ENCODE measurements at places on chromosomes 7 and 10.
A peak's percentile ranks its signal among the peaks of the same experiment; 100 is the strongest.

DNA sequence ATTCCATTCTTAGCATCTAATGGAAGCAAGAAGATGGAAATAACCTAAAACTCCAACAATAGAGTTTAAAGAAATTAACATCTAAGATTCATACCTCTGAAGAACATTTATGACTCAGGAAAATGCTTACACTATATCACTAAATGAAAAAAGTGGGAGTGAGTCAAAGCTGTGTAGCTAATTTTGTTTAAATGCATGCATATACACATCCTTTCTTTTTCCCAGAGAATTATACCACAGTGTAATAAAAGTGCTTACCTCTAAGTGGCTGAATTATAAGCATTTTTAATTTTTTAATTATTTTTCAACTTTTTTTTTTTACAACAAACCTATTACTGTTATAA lies 44.3 kb downstream of the CCDC71L start:
- no peak for DNase-seq

GRCh38 chr10:36507715-36508114 lies 617.7 kb upstream of the ANKRD30A start:
- DNase-seq, result no peak

GRCh38 chr7:21101541-21101940 lies 314.9 kb upstream of the SP8 start:
- DNase-seq, result no peak

DNA sequence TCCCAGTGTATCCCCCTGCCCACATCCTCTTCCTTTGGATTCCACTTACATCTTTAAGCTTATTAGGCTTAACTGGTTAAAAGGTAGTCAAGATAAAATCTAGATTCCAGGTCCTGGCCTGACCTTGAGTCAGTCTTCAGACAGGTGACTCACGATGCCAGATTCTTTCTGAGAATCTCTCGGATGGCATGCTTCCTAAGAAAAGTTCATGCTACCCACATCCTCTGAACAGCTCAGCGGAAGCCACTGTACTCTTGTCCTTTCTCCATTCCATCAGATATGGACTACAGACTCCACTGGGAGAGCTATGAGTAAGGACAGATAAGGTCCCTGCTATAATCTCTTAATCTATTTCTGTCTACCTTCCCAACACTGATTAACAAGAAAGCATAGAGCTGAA lies 43.4 kb downstream of the DNMBP start:
- DNase-seq, result no peak

DNA sequence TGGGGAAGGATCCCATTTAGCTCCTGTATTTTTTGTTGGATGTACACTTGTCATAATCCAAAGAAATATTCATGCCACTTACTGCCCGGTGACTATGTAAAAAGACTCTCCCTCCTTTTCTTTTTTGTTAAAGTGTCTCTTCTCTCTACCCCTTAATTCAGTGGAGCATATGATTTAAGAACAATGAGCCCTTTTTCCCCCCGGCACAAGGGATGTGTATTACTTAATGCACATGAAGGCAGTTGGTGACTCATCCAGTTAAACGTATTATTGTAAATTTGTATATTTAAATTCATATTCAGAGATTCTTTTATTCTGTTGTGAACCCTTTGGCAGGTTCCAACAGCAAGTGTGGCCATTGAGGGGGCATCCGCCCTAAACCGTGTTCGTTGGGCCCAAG lies 241.9 kb downstream of the SLC25A13 start:
- DNase-seq, result no peak

DNA sequence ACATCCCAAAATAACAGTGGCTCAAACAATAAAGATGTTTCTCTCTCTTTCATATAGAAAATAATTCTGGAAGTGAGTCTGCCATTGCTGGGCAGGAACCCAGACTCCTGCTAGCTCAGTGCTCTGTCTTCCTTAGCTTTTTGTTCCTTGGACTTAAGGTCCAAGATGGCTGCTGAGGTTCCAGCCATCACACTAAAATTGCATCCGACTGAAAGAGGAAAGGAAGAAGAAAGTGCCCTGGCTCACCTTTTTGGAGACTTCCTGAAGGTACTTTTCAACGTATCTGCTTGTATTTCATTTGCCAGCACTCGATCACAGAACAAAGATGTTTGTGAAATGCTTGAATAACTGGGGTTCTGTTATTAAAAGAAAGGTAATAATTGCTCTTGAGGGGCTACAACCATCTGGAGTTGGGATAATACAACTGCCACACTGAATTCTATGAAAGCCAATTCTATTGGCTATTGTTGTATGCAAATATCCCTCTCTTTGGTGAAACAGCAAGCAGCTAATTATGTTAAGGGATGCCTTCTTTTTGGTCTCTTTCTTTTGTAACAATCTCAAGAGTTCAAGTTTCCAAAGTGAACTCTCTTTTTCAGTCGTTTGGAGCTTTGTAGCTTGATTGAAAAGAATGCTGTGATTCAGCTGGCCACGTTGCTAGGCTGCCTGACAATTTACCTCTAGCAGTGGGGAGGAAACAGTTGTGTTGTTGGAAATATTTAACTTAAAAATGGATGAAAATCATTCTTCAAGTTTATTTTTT lies 83.9 kb downstream of the BAMBI start:
- peak; percentile 25 for DNase-seq

- no peak for DNase-seq
These were observed 189.6 kb downstream of the GRID1 start for GRCh38 chr10:86176850-86177536.

DNA sequence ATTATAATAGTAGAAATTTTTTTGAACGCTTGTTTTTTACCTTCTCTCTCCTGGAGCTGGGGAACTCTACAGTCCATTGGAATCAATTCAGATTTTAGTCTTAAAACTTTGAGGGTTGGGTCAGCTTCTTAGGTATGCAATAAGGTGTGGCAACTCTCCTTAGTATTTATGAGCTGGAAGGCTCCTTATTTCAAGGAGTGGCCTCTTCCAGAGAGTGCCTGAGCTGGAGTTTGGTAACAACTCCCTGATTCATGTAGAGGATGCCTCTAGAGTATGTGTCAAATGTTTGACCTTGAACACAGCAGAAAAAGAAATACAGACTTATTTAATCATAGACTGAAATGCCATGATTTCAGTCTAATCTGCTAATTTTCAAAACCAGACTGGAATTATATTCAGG lies 11.1 kb downstream of the CDK14 start:
- no peak for DNase-seq

DNA sequence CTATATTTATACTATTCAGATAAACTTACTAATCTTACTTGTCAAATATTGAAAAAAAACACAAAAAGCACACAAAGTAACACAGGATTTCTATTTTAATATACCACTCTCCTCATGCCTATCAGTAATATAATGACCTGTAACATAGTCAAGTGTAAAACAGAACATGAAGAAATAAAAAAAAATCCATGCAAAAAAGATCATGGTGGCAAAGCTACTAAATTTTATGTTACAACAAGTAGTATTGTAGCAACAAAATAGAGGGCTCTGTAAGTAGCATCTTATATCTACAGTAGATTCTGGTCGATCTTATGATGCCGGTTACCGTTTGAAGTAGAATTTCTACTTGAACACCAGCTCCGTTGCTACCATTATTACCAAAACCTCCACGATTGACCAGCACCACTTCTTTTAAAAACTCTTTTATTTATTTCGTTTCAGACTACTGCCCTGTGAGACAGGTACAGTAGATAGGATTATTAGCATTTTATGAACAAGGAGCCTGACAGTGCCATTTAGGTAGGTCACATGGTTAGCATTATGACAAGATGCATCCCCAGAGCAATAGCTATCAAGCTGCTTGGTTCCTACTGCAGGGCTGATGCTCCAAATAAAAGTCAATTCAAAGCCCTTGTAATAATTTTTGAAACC lies 2.1 kb downstream of the CPED1 start:
- no peak for DNase-seq

- DNase-seq, result no peak
These were observed 223.8 kb downstream of the DYNC1I1 start for GRCh38 chr7:95996174-95996573.

DNA sequence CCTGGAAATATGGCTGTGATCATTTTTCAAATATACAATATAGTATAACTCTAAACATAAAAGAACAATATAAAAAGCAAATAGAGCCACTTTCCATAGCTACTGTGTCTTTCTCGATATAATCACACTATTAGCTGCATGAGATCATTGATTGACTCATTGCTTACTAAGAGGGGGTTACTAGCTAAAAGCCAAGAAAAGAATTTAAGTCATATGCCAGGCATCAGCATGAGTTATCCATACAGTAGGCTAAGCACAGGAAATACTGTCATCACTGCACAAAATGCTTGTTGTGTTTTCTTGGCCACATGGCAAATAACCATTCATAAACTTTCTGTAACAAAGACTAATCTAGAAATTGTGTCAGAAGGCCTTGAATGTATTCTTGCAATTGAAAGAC lies 18.8 kb upstream of the ABCB5 start:
- no peak for DNase-seq

DNA sequence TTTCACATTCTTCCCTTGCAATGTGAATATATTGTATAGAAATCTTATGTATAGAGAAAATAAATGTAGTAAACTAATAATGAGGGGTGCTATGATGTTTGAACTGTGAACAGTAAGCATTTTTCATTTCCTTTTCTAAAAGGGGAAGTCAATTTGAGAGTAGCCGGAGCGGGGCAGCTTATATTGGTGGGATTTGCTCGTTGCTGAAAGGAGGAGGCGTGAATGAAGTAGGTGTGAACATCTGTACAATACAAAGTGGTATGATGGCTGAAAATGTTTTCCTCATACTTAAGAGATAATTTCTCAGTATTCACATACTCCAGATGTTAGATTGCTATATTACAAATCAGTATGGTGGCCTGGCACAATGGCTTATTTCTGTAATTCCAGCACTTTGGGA lies 87.1 kb downstream of the SRI start:
- no peak for DNase-seq

GRCh38 chr10:77789016-77789415 lies 137.5 kb downstream of the DLG5 start:
- no peak for DNase-seq

DNA sequence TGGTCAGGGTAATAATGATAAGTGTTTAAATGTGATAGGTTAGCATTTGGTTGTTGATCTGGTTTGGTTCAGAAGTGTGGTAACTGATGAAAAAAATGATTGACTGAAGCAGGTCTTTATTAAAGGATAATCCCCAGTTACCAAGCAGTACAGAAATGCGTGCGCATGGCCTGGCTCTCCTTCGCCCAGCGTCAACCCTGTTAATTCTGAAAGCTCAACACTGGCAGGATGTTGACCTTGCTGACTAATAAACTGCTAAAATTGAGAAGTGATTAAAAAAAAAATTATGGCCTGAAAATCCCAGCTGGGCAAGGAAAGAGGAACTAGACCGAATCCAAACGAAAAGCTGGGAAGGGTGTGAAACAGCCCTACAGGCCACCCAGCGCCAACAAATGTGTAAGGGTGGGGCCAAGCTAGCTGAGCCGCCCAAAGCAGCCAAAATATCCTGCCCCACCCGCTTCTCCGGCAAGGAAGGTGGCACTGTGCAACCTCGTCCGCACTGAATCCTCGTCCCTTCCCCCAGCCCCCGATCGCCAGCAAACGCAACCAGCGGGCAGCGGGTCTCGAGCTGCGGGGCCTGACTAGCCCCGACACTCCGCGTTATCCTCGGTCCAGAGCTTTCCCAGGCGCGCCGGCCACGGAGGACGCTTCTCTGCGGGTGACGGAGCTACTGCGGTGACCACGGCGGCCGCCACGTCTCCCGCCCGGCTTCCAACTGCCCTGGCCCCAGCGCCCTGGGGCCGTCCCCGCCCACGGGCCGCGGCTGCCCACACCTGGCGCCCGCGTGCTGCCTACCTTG lies 561 bp downstream of the SHTN1 start:
- DNase-seq, result peak; percentile 74

GRCh38 chr10:73894245-73894971 lies 16.5 kb upstream of the PLAU start:
- no peak for DNase-seq

GRCh38 chr10:4352414-4352961 lies 473.5 kb upstream of the AKR1E2 start:
- no peak for DNase-seq

DNA sequence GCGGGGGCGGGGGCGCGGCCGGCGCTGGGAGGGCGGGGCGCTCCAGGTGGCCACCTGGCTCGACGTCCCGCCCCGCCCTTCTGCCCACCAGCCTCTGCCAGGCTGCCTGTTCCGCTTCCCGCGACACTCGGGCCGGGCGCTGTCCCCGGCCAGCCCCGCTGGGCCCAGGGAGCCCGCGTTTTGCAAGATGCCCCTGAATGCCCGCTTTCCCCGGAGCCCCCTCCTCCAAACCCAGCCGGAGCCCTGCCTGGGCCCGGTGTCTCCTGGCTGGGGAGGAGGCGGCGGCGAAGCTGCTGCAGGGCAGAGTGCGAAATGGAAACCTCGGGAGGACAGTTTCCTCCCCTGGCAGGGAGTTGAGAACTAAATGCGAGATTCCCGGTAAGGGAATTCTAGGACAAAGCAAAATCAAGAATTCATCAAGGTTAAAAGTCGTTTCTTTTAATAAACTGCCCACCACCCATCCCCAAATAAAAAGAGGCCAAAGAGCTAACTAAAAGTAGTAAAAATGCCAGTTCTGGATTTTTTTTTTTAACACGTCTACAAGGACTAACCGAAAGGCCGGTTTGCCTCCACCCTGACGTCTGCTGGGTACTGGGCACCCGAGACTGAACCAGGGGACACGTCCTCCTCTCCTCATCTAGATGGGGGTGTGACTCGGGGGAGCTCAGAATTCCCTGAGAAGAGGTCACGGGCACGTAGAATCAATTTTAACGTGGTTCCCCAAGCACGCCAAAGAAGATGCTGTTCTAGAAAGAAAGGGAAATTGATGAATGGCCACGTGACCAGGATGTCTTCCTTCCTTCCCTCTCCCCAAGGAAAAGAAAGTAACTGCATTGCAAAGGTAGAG lies 200.4 kb upstream of the NFE2L3 start:
- no peak for DNase-seq

GRCh38 chr7:136359333-136359903 lies 382.3 kb upstream of the MTPN start:
- no peak for DNase-seq
